Spinal cord (tissue), 10 donors: ENCODE measurements at places on chromosomes 16 and 17. TPM values are rescaled to one million over a fixed set of nuclear protein-coding genes. Genes with fewer than 3 reads are reported as not detected.

DNA sequence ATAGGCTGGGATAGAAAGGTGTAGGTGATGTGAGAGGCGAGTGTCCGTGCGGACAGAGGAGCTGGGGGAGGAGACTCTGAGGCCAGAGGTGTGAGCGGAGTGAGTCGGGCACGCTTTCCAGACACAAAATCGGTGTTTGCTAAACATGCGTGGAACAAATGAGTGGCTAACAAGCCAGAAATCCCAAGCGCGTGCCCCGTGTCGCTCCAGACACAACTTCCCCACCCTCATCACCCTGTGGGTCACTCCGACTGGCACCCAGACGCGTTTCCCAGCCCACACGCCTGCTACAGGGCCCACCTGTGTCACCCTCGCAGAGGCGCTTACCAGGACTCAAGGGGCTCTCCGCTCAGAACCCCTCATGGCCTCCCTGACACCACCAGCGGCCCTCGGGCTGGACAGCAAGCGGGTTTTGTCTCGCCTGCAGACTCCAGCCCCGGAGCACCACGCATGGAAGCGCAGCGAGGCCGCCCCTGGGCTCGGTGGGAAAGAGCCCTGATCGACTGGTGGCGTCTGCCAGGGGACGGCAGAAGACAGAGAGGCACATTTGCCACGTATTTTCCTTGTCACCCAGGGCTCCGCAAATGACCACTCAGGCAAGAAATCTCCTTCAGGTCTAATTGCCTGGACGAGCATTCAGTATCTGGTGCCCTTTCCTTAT is 6.0 kb upstream of the RPH3AL start:
- DNase-seq: no peak

- no peak for DNase-seq
Observed at GRCh38 chr17:81583589-81584342, 31.6 kb upstream of the FAAP100 start.

DNA sequence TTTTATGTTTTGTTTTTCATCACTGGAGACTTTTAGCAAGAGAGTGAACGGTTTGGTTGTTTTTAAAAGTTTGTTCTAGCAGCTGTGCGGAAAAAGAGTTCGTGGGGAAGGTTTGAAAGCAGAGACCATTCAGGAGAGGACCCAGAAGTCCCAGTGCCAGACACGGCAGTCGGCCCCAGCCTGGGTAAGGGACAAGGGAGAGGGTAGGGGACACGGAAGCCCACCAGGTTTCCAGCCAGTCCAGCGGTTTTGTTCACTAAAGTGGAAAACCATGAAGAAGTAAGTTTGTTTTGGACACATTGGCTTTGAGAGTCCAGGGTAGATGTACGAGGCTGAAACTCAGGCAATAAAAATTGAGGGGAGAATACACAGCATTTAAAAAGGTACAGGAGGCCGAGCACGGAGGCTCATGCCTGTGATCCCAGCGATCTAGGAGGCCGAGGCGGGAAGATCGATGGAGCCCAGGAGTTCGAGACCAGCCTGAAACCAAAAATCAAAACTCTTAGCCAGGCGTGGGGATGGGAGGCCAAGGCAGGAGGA is 56.8 kb upstream of the RPH3AL start:
- no peak for DNase-seq

The ODAD4 gene
- polyA plus RNA-seq: 8.7 TPM

- DNase-seq: no peak
Observed at GRCh38 chr16:57791893-57792461, 10.3 kb downstream of the KIFC3 start.

The SEPTIN12 gene
- polyA plus RNA-seq: 1.00 TPM

The IRX6 gene
- polyA plus RNA-seq: 0.78 TPM

DNA sequence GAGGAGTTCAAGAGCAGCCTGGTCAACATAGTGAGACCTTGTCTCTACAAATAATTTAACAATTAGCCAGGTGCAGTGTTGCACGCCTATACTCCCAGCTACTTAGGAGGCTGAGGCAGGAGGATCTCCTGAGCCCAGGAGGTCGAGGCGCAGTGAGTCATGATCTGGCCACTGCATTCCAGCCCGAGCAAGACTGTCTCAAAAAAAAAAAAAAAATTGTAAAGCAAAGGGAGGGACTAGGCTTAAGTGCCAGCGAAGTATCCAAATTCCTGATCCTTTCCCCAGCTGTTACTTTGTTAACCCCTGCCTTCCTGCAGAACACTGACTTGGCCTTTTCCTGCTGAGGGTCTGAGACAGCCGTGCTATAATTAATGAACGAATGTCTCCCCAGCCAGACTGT is 2.7 kb downstream of the GDPD3 start:
- no peak for DNase-seq

The GUCY2D gene
- 0.84 TPM for polyA plus RNA-seq

The ZNF385C gene
- 4.4 TPM for polyA plus RNA-seq

The ERN2 gene
- 0.33 TPM for polyA plus RNA-seq

GRCh38 chr16:25747160-25747758 is 55.5 kb downstream of the HS3ST4 start:
- no peak for DNase-seq

The CCDC154 gene
- 2.5 TPM for polyA plus RNA-seq

- no peak for DNase-seq
Observed at GRCh38 chr16:66129196-66129595, 237.3 kb upstream of the CDH5 start.

- DNase-seq: no peak
Observed at GRCh38 chr16:10831894-10832886, 13.6 kb upstream of the TVP23A start.

GRCh38 chr16:48295488-48296281 is 48.3 kb upstream of the ABCC11 start:
- DNase-seq: no peak

DNA sequence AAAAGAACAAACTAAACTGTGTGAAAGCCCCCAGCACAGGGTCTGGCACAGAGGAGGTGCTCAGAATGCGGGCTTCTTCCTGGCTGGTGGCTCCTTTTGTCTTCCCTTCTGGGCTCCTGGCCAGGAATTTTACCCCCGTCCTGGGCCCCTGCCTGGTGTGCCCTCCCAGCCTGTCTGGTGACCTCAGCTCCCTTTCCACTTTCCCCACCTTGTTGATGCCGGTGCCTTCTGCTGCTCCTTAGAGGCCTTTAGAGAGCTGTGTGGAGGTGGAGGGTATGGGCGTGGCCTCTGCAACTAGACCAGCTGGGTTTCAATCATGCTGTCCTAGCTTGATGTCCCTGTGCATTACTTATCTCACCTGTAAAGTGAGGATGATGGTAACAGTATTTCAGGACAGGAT is 16.8 kb downstream of the PIRT start:
- no peak for DNase-seq

- DNase-seq: no peak
Observed at GRCh38 chr17:78709119-78709681, 72.9 kb downstream of the CYTH1 start.

DNA sequence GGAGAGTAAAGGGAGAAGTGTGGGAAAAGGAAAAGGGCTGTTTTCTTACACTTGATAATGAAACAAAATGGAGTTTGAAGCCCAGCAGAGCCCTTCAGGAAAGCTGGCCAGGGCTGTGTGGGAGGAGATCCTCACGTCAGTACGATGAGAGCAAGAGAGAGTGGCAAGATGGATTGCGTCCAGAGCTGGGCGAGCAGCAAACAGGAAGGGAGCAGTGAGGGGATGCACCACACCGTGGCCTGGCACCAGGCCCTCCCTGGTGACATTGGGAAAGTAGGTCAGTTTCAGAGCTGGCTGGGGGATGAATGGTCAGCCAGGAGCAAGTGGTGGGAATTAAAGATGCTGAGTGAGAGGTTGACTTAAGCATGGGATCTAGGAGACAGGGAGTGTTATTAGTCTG is 273.6 kb downstream of the GRIN2A start:
- no peak for DNase-seq

The PRAC2 gene
- not detected for polyA plus RNA-seq

GRCh38 chr16:89536886-89537548 is 23.5 kb upstream of the RPL13 start:
- no peak for DNase-seq

- no peak for DNase-seq
Observed at GRCh38 chr17:41907185-41907556, 11.6 kb downstream of the ACLY start.

GRCh38 chr16:88770461-88771293 is 14.3 kb downstream of the PIEZO1 start:
- no peak for DNase-seq

The MYOCD gene
- polyA plus RNA-seq: 0.40 TPM

- no peak for DNase-seq
Observed at GRCh38 chr16:87330646-87331045, 13.5 kb upstream of the C16orf95 start.

The KRTAP4-3 gene
- polyA plus RNA-seq: not detected

- DNase-seq: no peak
Observed at GRCh38 chr16:12110361-12111107, 134.0 kb downstream of the SNX29 start.

GRCh38 chr16:58187665-58188421 is 10.1 kb downstream of the CSNK2A2 start:
- DNase-seq: no peak

The FBXW10B gene
- polyA plus RNA-seq: 0.73 TPM

- DNase-seq: peak; percentile 36
Observed at GRCh38 chr17:18231164-18231563, 5.7 kb downstream of the LLGL1 start.

The PPP1R1B gene
- 75.9 TPM for polyA plus RNA-seq

The ATAD5 gene
- 4.0 TPM for polyA plus RNA-seq

DNA sequence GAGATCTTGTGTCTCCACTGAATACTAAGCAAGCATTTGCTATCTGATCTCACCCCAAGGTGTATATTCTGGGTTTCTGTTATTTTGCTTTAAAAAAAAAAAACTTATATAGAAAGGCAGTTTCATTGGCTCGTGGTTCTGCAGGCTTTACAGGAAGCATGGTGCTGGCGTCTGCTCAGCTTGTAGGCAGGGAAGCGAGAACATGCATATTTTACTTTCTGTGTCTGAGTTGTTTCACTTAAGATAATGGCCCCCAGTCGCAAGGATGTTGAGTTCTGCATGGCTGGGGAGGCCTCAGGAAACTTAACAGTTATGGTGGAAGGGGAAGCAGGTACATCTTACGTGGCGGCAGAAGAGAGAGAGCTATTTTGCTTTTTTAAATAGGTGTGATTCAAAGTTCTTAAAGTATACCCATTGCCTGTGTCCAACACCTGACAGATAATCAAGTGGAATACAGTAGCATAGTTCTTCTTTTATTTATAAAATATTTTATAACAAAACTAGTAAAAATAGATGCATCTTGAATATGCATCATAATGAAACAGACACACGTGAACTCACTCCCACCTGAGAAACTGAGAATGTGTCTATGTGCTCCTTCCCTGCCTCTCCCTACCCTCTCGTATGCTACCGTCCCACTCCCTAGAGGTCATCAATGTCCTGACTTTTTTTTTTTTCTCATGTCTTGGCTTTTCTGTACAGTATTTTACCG is 15.4 kb upstream of the ARHGAP17 start:
- DNase-seq: no peak

The KIF2B gene
- polyA plus RNA-seq: not detected

DNA sequence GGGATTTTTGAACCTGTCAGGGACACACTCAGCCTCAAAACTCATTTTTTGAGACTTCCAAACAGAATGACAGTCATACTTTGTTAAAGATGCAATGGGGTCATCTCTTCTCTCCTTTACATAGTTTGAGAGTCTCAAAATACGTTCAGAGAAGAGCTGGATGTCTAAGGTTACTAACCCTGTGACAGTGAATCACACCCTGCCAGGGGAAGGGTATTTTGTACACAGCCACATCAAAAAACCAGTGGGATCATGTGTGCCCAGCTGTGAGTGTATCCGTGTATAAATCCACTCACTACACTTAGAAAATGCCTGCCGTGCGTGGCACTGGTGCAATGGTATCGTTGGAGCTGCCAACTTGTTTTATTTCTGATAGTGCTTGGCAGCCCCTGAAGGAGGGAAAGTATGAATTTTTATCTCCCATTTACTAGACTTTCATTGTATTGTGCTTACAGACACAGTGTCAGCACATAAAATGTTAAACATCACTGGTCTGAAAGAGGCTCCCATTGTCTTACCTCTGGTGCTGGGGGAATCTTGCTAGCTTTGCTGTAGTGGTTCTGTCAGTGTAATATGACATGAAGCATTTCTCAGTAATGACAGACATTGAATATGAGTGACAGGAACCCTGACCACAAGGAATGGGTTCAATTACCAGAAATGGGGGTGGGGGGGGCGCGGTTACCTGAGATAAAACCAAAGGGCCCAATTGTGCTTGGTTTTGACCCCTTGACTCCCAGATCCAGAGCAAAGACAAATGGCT is 256.3 kb downstream of the FTO start:
- DNase-seq: no peak

- DNase-seq: no peak
Observed at GRCh38 chr16:84341528-84342295, 26.6 kb upstream of the ATP2C2 start.

The FN3K gene
- polyA plus RNA-seq: 78.1 TPM

GRCh38 chr17:47119746-47120520 is 69.2 kb downstream of the CDC27 start:
- no peak for DNase-seq

DNA sequence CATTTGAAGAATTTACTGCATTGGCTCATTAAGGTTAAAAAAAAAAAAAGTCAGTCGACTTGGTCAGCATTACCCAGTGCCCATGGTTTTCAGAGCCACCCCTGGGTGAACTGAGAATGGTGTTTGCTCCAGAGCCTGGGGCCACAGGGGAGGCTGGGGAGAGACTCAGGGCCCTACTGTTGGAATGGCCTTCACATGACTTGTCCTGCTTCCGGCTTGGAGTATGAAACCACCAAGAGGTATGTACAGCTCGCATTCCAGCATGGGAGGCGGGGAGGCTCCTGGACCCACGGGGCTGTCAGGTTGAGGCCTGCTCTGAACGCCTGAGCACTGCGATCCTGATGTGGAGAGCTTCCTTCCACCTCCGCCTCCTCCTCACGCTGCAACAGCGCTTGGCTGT is 36.8 kb downstream of the MSI2 start:
- no peak for DNase-seq

- DNase-seq: no peak
Observed at GRCh38 chr17:64783031-64783461, 120.9 kb upstream of the SMURF2 start.

GRCh38 chr16:68731637-68732036 is 5.5 kb upstream of the CDH1 start:
- DNase-seq: no peak

GRCh38 chr16:89785523-89786155 is 30.8 kb downstream of the FANCA start:
- no peak for DNase-seq

The CSH2 gene
- 5.5 TPM for polyA plus RNA-seq

The PROCA1 gene
- polyA plus RNA-seq: 17.4 TPM

- DNase-seq: no peak
Observed at GRCh38 chr17:4175921-4176807, 33.2 kb downstream of the CYB5D2 start.

The HSF4 gene
- polyA plus RNA-seq: 28.5 TPM

GRCh38 chr16:23538919-23539278 is 18.3 kb downstream of the EARS2 start:
- DNase-seq: no peak

The TOM1L1 gene
- 20.7 TPM for polyA plus RNA-seq

DNA sequence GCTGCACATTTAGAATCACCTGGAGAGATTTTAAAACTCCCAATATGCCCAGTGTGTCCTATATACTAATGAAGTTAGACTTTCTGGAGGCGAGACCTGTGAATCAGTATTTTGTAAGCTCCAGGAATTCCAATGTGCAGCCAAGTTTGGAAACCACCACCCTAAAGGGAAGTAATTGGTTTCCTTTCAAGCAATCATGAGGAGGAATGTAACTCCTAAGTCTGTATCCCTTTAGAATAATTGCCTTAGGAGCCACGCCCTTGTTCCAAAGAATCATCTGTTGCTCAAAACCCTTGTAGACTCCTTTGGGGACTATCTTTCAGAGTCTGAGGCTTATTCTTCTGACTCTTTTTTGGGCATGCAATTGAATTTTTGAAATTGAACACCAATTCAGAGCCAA is 84.4 kb downstream of the DNAH9 start:
- DNase-seq: no peak

The ZNF423 gene
- 40.5 TPM for polyA plus RNA-seq

GRCh38 chr17:5683241-5683640 is 98.9 kb upstream of the NLRP1 start:
- no peak for DNase-seq

The KRT33A gene
- polyA plus RNA-seq: not detected
